GM13977 (cell line): ENCODE measurements at places on chromosomes 5 and 9.

GRCh38 chr9:19464764-19465585 lies 56.2 kb downstream of the ACER2 start:
- DNase-seq: peak; percentile 95

- DNase-seq: no peak
Measured at GRCh38 chr5:3615829-3616228, 20.2 kb downstream of the IRX1 start.

GRCh38 chr5:164202338-164202737 lies 696.9 kb downstream of the MAT2B start:
- no peak for DNase-seq

- DNase-seq: no peak
Measured at GRCh38 chr9:69760278-69760610, 433 bp upstream of the PTAR1 start.

GRCh38 chr9:77305622-77306400 lies 128.5 kb downstream of the VPS13A start:
- no peak for DNase-seq

- DNase-seq: no peak
Measured at GRCh38 chr9:86408121-86408520, 53.9 kb upstream of the TUT7 start.

DNA sequence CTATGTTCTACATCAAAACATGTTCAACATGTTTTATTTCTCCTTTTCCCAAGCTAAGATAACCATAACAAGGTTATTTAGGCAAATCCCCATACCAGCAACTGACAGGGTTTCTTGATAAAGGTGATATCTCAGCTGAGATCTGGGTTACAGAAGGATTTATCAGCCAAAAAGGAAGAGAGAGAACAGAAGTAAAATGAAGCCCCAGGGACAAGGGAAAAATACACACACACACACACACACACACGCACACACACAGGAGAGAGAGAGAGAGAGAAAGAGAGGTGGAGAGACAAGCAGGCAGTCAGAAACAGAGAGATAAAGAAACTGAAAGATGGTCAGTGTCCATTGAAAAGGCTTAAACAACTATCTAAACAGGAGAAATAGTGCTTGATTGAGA lies 19.7 kb upstream of the MLLT3 start:
- no peak for DNase-seq

DNA sequence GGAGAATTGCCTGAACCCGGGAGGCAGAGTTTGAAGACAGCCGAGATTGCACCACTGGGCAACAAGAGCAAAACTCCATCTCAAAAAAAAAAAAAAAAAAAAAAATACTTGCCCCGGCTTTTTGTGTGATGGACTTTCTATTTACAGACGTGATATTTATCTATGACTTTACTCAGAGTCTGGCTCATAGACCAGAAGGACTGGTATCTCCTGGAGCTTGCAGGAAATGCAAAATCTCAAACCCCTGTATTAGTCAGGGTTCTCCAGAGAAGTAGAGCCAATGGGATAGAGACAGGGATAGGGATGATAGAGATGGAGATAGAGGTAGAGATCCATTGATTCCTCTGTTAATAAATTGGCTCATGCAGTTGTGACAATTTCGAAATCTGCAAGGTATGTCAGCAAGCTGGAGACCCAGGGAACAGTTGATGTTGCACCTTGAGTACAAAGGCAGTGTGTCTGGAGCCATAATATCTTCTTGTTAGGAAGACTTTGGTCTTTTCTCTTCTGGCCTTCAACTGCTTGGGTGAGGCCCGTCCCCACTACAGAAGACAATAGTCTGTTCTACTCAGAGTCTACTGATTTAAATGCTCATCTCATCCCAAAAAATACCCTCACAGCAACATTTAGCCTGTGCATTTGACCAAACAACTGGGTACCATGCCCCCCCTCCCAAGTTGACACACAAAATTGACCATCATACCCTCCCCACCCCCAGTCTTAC lies 195.4 kb upstream of the MSX2 start:
- DNase-seq: no peak

DNA sequence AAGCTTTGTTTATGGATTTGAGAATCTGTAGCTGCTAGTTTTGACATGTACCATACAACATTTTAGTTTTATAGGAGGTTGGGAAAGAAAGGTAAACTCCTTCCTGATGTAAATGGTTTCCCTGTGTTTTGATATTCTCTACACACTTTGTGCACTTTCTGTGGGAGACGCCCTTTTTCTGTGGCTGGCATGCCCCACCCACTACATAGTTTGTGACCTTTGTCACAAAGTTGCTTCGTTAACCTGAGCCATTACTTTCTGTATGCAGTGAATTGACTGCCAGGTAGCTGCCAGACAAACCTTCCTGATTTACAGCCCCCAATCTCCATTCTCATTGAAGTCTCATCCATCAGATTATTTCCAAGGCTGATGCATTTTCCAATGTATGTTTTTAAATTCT lies 90.6 kb downstream of the NLN start:
- no peak for DNase-seq

- DNase-seq: no peak
Measured at GRCh38 chr9:16119261-16120230, 566.7 kb downstream of the CCDC171 start.

- no peak for DNase-seq
Measured at GRCh38 chr9:35827486-35827885, 1.0 kb downstream of the FAM221B start.

DNA sequence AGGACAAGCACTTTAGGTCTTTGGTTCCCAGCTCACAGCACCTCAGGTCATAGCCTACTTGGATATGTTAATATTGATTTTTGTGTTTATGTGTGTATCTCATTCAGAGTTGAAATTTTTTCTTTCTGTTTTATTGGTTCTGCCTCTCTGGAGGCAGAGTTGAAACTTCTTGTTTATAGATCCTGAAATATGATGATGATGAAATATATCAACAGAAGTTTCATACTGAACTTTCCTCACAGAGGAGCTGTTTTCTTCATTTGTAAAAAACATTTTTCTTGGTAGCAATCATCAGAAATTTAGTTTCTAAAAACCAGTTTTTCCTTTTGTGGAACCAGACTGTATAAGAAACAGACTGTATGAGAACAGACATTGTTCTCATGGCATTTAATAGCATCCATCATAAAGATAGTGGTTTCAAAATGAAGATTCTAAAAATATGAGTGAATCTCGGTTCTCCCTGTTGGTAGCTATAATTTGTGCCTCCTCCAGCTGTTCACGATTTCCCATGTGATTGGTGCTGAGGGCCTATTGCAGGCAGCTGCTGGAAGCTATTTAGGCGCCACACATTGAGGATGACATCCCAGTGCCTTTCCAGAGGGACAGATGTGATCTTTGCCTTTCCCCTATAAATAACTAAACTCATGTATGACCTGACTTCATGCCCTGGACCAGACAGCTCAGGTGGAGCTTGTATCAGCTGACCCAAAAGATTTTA lies 39.5 kb upstream of the CFAP157 start:
- DNase-seq: no peak

GRCh38 chr5:58919833-58920232 lies 337.0 kb downstream of the RAB3C start:
- no peak for DNase-seq

- DNase-seq: peak; percentile 90
Measured at GRCh38 chr5:139648205-139649081, at the start of gene CXXC5. CXXC5 (plus strand) TSS chr5:139648349; CDS start chr5:139680524, 32,175 bp downstream.
